ENCODE measurements at places on chromosomes 6 and 20.

DNA sequence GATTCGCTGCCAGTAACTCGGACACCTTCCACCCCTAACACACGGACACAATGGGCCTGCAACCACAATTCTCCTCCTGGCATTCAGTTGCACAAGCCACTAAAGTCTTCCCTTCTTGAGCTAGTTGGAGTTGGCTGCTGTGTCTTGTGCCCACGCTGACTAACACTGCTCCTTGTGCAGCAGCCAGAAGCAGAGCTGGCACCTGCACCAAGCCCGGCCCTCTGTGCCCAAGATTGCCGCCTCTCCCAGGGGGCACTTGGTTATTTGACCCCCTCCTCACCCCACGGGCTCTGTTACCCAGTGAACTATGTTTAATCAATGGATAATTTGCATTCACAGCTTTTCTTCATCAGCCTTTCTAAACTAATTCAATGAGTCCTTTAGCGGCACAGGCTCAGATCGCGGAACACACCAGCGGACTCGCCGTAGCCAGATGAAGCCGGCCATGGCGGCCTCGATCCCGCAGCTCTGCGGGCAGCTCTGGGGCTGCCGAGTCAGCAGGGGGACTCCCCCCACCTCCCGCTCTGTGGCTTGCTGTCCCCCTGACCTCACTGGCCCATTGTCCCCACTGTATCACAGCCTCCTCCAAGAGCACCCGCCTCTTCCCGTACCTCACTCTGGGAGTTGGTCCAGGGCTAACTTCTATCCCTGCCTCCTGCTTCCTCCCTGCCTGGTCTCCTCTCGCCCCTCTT lies 94.8 kb upstream of the AFDN start:
- DNase-seq, result no peak

- no peak for DNase-seq
These were observed 457.3 kb upstream of the SULF2 start for GRCh38 chr20:48242623-48243022.

DNA sequence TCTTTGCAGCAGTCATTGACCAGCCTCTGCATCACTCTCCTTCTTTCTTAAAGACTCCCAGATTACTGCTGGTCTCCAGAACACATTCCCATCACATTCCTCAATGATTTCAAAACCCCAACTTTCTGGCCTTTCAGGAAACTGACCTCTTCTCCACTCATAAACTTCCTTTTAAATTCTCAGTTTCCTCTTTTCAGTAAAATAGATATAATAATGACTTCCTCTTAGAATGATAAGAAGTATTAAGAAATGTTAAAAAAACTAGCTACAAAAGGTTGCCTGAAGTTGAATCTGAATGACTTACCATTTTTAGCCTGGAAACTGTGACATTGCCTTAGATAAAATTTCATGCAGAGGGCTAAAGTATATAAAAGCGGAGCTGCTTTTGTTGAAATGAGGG lies 239.3 kb downstream of the OGFRL1 start:
- DNase-seq, result no peak

GRCh38 chr6:42907336-42907735 lies 8.5 kb upstream of the PTCRA start:
- no peak for DNase-seq

GRCh38 chr6:116866281-116866871 lies 10.7 kb upstream of the RFX6 start:
- no peak for DNase-seq

GRCh38 chr6:8556370-8557013 lies 121.1 kb upstream of the SLC35B3 start:
- no peak for DNase-seq

- no peak for DNase-seq
These were observed 290.4 kb upstream of the HSF2 start for GRCh38 chr6:122109075-122109474.

GRCh38 chr6:156949376-156949775 lies 172.2 kb downstream of the ARID1B start:
- DNase-seq, result no peak
